Foreskin melanocyte (primary cell): ENCODE measurements at places on chromosomes 7 and 10.

DNA sequence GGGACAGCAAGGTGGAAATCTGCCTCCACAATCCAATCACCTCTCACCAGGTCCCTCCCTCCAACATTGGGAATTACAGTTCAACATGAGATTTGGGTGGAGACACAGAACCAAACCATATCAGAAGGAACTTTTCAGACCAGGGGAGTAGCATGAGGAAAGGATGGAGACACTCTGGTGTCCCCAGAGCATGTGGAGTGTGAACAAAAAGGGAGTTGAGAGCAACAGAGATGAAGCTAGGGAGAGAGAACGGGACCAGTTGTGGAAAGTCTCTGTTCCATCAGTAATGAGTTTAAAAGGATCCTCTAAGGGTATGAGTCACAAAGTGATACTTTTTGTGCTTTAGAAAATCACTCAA is 382.0 kb downstream of the SFMBT2 start:
- DNase-seq, result no peak

- DNase-seq, result no peak
These were observed 79.8 kb upstream of the ARID5B start for GRCh38 chr10:61821693-61822092.

GRCh38 chr7:155753446-155753965 is 58.8 kb downstream of the SHH start:
- DNase-seq, result no peak

- no peak for DNase-seq
These were observed 6.2 kb downstream of the GSAP start for GRCh38 chr7:77409739-77410547.

- DNase-seq, result no peak
These were observed 183.4 kb upstream of the TCF7L2 start for GRCh38 chr10:112766636-112767035.

GRCh38 chr10:60870416-60870728 is 73.6 kb downstream of the RHOBTB1 start:
- DNase-seq, result no peak

DNA sequence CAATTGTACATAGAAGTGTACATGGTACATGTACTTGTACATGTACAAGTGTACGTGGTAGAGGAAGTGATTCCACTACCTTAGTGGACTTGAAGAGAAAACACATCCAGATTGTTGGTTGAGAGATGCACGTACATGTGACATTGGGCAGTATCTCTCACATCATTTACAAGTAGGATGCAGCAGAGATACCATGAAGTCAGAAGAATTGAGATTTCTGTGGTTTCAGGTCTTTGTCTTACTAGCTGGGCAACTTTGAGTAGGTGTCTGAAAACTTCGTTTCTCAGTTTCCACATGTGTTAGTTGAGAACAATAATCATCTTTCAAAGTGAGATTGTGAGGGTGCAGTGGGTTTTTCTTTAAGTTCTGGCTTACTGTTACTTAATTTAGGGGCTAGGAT is 21.5 kb downstream of the CLDN12 start:
- DNase-seq, result no peak

DNA sequence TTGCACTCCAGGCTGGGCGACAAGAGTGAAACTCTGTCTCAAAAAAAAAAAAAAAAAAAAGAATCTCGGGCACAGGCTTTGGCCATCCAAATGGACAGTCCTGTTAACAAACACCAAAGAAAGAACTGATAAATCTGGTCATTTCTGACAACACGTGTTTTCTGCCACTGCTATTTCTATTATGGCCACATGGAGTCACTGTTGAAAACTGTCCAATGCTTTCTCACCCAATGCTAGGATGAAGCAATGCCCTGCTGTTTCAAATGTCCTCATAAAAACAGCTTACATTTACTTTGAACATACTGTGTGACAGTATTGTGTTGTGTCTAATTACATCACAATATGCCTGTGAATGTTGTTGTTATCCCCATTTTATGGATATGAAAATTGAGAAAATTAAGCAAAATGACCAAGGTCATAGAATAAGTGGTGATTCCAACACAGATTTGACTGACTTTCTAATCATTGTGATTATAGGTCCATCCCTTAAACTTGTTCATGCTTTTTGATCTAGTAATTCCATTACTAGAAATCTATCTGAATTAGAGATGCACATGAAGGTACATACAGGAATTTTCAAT is 19.9 kb upstream of the MAP3K8 start:
- no peak for DNase-seq

DNA sequence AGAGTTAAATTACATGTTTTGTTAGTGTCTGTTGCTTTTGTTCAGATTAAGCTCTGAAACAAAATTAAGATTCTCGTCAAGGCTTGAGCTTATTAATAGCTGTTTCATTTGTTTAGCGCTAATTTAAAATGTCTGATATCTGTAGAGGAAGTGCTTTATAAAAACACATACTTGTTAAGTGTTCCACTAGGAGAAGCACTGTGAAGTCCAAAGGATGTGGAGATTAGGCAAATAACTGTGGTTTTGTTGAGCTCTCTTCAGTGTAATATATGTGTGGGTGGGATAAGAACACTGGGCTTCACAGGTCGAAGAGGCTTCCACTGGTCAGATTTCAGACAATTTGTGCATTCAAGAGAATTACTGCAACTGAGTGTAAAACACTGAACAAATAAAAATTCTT is 242.0 kb downstream of the AUTS2 start:
- peak; percentile 84 for DNase-seq

- DNase-seq, result no peak
These were observed 17.1 kb upstream of the AMZ1 start for GRCh38 chr7:2670720-2671391.

DNA sequence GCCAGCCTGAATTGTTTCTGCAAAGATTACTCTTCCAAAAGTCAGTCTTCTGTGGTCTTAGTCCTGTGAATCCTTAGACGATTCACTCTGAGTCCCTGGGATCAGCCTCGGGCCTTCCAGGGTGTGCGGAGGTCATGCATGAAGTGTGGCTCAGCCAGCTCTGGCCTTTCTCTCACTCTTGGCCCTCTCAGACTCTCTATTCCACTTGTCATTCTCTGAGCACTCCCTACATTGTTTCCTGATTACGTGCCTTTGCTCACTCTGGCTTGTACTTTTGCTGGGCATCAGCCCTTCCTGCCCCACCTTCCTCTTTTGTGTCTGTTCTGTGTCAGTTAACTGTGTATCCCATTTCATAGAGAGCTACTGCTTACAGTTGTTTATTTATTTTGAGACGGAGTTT is 36.0 kb downstream of the CCNY start:
- no peak for DNase-seq

GRCh38 chr7:44698046-44698580 is 50.5 kb upstream of the ZMIZ2 start:
- DNase-seq, result no peak

DNA sequence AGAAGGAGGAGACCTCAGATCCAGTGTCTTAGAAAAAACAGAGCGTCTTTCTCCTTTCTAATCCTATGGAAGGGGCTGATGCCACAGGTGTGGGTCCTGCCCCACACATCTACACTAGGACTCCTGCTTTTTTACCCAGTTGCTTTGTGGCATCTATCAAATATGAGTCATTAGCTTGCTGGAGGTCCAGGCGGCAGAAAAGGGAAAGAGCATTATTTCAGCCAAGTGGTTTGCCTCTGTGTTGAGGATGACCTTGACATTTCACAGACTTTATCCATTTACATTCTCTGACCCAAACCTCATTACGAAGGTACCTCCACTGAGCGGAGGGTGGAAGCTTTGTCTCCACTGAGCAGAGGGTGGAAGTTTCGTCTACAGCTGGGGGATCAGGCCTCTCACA is 308.4 kb upstream of the KLF6 start:
- no peak for DNase-seq

GRCh38 chr10:123583639-123584418 is 82.3 kb upstream of the GPR26 start:
- DNase-seq, result peak; percentile 59

GRCh38 chr10:11796474-11796873 is 26.7 kb upstream of the PROSER2 start:
- no peak for DNase-seq

DNA sequence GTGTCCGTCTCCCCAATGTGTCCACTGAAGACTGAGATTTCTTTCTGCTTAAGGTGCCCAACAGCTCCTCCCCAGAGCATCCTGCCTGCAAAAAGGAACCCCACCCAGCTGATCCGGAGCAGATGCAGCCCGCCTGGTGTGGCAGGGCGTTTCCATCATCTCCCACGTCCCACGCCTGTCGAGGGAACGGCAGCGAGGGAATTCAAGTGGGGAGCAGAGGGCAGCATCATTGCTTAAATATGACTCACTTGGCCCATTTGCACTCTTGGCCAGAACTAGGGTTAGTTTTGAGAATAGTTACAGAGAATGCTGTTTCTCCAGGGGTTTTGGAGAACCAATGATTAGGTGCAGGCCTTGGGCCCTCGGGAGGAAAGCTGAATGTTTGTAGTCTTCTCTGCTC is 20.8 kb downstream of the VWA2 start:
- no peak for DNase-seq

DNA sequence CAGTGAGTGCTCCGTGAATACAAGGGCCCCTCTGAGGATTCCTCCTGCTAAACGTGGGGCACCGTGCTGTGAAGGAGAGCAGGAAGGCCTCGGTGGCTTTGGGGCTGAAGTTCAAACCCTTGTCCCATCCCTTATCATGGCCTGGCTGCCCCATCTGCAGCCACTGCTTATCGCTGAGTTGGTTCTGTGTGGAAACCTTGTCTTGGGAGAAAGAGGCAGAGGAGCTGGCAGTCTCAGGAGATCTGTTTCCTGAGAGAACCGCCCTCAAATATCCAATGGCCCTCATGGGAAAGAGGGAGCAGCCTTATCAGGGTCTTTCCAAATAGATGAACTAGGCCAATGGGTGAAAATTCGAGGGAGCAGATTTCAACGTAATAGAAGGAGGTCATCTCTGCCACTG is 52.0 kb upstream of the NRF1 start:
- no peak for DNase-seq

DNA sequence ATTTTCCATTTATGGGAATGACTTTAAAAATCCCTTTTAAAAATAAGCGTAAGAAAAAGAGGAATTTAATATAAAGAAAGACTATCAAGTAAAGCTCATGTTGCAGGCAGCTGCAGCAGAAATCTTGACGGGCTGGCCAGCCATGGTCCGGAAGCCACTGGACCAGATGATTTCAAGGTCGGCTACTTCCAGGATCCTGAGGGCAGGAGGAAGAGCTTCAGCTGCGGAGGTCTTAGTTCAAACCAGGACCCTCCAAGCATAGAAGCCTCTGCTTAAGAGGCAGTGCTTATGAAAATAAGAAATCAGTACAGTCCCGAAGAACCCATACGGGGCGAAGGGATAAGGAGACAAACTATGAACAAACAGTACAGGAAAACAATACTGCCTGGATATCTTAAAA is 220.2 kb upstream of the CELF2 start:
- DNase-seq, result no peak

DNA sequence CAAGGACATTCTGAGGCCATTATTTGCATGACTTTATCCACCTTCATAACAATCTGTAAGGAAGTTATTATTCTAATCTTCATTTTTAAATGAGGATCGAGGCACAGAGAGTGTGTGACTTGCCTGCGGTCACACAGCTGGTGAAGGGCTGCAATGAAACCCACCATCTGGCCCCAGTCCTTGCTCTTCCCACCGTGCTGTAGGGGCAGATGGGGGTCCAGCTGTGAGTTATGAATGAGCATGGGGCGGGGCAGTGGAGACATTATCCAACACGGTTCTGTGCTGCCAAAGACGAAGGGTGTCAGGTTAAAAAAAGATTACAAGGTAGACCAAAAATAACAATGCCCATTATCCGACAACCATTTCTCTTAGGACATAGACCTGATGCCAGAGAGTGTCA is 417.5 kb upstream of the MGMT start:
- DNase-seq, result no peak

DNA sequence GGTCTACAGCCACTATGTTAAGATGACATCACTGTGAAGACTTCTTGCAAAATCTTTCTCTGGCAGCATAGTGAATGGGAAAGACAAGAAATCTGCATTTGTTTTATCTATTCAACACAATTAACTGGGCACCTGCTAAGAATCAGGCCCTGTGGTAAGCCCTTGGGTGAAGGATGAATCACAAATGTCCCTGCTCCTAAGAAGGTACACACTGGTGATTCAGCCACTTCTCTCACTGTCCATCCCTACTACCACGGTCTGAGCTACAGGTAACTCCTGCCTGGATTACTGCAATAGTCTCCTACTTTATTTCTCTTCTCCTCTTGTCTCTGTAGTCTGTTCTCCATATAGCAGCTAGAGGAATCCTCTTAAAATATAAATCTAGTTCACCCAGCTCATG is 116.1 kb downstream of the HIBADH start:
- no peak for DNase-seq

DNA sequence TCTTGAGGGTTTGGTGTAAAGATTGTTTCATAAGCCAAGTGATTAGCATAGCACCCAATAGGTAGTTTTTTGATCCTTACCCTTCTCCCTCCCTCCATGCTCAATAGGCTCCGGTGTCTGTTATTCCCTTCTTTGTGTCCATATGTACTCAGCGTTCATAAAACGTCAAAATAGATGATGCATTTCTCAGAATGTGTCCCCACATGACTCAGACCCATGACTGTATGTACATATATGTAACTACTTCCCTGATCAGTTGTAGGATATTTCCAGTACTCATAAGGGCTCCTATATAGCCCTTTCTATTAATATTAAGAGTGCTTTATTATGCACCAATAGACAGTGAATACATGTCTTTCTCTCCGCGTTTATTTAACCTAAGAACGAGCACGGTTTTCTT is 466.9 kb downstream of the KIF20B start:
- no peak for DNase-seq

- no peak for DNase-seq
These were observed 42.0 kb downstream of the CDH23 start for GRCh38 chr10:71438761-71439160.

- DNase-seq, result no peak
These were observed 158.6 kb downstream of the NRF1 start for GRCh38 chr7:129769866-129770808.

DNA sequence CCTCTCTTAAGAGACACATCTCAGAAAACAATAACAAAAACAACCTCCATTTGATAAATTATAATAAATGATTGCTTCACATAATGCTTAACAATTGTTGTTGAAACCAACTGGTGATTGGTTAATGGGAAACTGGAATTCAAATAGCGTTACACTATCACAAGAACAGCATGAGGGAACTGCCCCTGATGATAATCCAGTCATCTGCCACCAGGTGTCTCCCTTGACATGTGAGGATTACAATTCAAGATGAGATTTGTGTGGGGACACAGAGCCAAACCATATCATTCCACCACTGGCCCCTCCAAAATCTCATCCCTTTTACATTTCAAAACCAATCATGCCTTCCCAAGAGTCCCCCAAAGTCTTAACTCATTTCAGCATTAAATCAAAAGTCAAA is 375.9 kb downstream of the BMPER start:
- DNase-seq, result no peak
